ENCODE measurements at places on chromosomes 7 and 10.
A peak's percentile ranks its signal among the peaks of the same experiment; 100 is the strongest.

DNA sequence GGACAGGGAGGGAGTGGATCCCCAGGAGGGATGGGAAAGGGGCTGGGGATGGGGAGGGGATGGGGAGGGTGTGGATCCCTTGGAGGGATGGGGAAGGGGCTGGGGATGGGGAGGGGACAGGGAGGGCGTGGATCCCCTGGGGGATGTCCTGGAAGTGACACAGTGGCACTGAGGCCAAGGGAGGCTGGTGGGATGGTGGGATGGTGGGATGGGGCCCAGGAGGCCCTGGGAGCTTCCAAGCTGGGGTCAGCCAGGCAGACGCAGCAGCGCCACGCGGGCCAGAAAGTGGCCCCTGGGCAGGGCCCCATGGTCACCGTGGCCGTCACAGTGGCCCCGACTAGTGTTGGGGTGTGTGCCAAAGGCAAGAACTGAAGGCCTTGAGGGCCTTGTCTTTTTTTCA lies 67.8 kb downstream of the INPP5A start:
- peak overlapping the region; percentile 71 for H3K27ac ChIP-seq
- H3K27me3 ChIP-seq, result no peaks in the 10 kb centered on the region
- H3K4me3 ChIP-seq, result no peak overlapping the region
- H3K36me3 ChIP-seq, result peaks cover 7% of the 10 kb centered on the region
- H3K4me1 ChIP-seq, result peaks cover 8% of the 10 kb centered on the region
- ATAC-seq, result no peak

DNA sequence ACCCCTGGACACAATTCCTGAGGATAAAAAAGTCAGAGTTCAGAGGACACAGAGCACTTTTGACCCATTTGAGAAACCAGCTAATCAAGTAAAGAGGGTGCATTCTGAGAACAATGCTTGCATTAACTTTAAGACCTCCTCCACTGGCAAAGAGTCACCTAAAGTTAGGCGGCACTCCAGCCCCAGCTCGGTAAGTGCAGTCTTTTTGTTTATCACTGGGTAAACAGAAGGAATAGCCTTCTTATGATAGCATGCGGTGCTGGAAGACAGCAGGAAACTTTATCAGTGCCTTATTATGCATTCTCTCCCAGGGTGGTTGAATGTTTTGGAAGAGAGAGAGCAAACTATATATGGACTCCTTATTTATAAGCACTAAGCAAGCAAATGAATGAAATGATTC lies 130.5 kb downstream of the CDK14 start:
- H3K27me3 ChIP-seq, result no peaks in the 10 kb centered on the region
- ATAC-seq, result no peak
- no peak overlapping the region for H3K27ac ChIP-seq
- no peak overlapping the region for H3K4me3 ChIP-seq

DNA sequence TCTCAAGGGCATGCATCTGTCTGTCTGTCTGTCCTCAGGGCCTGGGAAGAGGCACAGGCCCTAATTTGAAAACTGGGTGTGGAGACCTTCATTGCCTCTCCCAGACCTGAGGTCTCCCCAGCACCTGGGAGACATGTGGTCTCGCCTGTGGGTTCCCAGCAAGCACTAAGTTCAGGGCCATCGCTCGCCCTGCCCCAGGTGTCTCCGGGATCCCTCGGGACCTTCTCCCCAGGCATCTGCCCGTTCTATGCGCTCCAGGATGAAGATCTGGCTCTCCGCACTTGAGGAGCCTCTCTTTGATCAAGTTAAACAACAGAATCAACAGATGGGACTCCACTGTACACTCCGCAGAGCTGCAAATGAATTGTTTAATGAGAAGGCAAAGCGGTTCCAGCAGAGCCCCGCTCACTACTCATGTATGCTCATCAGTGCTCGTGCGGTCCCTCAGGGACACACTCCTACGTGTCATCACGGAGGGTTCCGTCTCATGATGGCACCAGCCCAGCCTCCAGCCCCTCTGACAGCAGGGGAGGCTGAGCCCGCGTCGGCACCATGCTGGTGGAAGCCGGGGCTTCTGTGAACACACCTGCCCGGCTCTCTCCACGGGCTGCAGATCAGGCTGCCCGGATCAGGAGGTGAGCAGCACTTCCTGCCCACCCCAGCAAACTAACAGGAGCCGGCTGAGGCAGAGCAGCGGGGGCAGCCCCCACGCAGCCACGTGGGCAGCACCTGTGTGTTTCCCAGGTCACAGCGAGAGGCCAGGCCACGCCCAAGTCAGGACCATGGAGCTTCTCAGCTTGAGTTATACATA lies 132.8 kb downstream of the TCERG1L start:
- H3K36me3 ChIP-seq, result no peaks in the 10 kb centered on the region
- peaks cover 53% of the 10 kb centered on the region for H3K27me3 ChIP-seq
- no peak overlapping the region for H3K27ac ChIP-seq
- H3K4me1 ChIP-seq, result no peaks in the 10 kb centered on the region

- H3K4me1 ChIP-seq, result peaks cover 13% of the 10 kb centered on the region
- ATAC-seq, result no peak
- H3K36me3 ChIP-seq, result no peaks in the 10 kb centered on the region
- no peaks in the 10 kb centered on the region for H3K27me3 ChIP-seq
- no peak overlapping the region for H3K4me3 ChIP-seq
Observed at GRCh38 chr7:80823057-80823456, 95.8 kb downstream of the SEMA3C start.

DNA sequence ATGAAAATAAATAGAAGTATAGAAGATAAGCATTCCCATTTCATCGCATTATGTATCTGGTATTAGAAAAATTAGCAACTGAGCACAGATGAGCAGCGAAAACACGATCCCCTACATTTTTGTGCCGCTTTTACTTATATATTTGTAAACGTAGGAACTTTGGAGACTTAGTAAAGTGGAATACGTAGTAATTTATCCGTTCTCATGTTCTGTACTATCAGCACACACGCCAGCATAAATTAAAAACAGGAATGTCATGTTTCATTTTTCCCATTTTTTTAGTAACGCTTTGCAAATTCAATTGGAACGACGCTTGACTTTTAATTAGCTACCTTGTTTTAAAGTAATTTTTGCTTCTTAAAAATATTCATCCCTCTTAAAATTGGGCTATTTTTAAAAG lies 2.4 kb downstream of the ZNRF2 start:
- ATAC-seq, result no peak
- H3K36me3 ChIP-seq, result no peaks in the 10 kb centered on the region
- no peak overlapping the region for H3K27ac ChIP-seq
- H3K4me3 ChIP-seq, result peak overlapping the region; percentile 97

DNA sequence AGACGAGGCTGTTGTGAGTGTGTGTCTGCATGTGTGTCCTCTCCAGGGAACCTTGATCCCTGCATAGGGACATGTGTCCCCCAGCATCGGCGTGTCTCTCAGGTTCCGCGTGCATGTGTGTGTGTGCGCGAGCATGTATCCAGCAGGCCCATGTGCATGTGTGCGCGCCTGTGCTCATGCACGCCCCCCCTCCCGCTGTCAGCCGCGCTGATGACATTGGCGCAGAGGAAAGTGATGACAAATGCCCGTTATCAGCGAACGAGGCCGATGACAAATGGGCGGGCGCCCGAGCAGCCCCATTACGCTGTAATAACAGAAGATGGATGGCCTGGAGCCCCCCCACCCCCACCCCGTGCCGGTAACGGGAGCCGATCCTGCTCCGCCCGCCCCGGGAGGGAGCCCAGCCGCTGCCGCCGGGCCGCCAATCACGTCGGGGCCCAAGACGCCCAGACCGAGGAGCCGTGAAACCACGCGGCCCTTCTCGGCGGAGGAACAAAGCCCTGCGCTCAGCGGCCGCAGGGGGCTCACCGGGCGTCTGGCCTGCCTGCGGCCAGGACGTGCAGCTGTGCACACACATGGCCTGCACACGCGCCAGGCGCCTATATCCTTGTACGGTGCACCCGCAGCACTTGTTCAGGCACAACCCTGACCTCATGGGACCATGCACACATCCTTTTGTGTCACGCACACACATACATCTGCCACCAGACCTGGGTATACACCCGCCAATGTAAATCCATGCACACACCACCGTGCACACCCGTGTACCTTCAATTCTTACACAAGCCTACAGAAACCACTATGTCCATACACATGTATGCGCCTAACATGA lies 21.5 kb downstream of the POLL start:
- ATAC-seq, result no peak
- H3K36me3 ChIP-seq, result no peaks in the 10 kb centered on the region

GRCh38 chr10:115118346-115118745 lies 25.2 kb downstream of the ATRNL1 start:
- H3K4me3 ChIP-seq, result no peak overlapping the region
- no peak for ATAC-seq
- H3K4me1 ChIP-seq, result no peaks in the 10 kb centered on the region
- no peaks in the 10 kb centered on the region for H3K27me3 ChIP-seq

GRCh38 chr10:85916286-85916685 lies 450.3 kb downstream of the GRID1 start:
- H3K4me3 ChIP-seq, result no peak overlapping the region
- H3K27me3 ChIP-seq, result no peaks in the 10 kb centered on the region
- H3K27ac ChIP-seq, result no peak overlapping the region
- no peaks in the 10 kb centered on the region for H3K36me3 ChIP-seq
- no peaks in the 10 kb centered on the region for H3K4me1 ChIP-seq
